ENCODE measurements at places on chromosomes 3 and 15.
A peak's percentile ranks its signal among the peaks of the same experiment; 100 is the strongest.

- DNase-seq = no peak
These were observed 4.1 kb upstream of the TBC1D23 start for GRCh38 chr3:100256731-100257151.

DNA sequence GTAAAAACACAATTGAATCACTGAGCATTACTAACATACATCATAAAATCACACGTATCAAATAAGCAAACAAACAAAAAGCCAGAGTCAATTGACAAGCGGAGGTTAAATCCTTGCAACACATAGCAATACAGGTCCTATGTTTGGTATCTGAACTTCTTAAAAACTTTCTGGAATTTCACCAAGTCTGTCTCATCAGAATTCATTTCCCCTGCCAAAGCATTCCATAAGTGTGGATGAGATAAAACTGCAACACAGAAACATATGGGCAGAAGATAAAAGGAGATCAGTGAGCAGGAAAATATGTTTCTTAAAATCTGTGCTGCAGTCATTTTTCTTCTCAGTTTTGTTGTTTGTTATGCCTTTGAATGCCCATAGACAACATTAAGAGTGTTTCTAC is 1155.5 kb downstream of the TBL1XR1 start:
- DNase-seq = no peak

DNA sequence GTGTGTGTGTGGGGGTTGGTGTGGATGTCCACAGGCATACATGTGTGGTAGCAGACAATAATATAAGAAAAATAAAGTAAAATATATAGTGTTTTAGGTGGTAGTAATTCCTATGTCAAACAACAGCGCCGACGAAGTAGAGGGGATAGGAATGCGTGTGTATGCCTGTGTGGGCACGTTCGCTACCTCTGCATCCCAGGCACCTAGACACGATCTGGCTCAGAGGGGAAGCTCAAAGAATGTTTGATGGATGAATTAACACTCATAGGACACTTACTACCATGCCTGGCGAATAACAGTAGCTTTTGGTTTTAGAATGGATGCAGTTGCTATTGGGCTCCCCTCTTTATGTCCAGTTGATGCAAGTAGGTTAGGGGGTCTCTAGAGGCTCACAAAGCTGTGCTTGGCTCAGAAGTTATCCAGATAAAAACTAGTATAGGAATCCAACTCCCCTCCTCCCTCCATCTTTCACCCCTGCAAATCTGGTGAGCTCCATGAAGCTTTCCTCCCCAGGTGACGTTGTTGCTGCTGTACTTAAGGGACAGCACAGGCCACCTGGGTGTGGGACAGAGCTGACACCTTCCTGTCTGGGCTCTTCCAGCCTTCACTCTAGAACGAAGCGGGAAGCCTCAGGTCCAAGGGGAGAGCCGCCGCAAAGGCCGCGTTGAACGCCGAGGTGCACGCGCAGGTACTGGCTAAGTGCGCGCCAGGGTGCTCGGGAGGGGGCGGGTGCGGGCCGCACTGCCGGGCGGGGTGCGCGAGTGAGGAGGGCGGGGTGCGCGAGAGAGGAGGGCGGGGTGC is 192.6 kb upstream of the LYSMD4 start:
- peak; percentile 50 for DNase-seq

DNA sequence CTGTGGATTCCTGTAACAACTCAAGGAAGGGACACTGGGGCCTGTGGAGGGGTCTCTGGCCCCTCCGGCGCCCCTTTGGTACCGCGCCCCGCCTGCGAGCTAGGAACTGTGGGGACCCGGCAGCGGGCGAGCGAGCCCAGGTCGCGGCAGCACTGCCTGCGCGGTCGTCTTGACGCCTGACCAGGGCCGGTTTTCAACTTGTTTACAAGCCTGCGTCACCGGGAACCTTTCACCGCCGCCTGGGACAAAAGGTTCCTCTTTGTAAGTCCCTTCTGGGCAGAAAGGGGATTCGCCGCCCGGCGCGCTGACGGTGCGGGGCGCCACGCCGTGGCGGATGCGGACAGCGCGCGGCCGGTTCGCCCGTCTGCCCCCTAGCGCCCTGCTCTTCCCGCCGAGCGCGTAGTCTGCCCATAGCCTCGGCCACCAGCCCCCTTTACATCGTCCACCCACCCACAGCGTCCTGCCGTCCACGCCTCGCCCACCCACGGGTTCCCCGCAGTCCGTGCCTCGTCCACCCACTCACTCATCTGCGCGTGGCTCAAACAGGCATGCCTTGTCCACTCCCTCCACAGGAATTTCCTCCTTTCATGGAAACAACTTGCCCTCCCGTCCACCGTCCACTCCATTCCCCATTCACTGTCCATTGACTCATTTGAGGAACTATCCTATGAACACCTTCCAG is 5.5 kb upstream of the CFAP100 start:
- DNase-seq = no peak

DNA sequence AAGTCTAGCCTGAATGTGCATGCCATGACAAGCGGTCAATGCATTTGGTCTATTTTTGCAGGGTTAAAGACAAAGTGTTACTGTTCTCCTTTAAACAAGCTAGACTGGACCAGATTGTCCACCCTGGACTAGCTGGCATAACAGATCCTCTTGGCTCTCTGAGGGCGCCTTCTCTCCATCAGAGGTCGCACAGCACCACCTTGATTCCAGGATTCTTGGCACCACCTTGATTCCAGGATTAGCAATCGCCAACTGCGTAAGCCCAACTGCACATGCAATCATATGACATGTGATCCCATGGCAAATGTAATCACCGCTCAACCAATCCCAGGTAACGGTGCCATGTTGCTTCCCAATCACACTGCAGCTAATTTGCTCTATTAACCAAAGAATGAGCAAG is 98.6 kb downstream of the OXNAD1 start:
- DNase-seq = no peak

GRCh38 chr15:94421706-94422105 is 190.3 kb downstream of the MCTP2 start:
- DNase-seq = no peak

GRCh38 chr3:71195492-71195891 is 388.0 kb downstream of the FOXP1 start:
- no peak for DNase-seq

DNA sequence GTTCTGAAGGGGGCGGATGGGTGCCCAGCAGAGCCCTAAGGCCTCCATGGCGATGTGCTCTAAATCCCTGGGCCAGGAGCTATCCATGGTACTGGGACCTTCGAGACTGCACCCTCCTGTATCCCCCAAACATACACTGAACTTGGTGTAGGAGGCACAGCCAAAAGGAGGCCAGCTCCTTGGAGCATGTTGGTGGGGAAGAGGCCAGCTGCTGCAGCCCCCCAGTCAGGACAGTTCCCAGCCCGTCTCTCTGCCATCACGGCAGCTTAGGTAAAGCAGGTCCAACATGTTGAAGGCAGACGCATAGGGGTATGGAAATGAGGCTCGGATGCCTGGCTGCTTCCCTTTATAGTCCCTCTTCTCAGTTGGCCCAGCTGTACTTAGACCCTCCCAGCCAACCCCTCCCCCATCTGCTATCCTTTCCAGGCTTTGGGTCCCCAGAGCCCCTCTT is 1.8 kb downstream of the CAMKV start:
- DNase-seq = no peak

DNA sequence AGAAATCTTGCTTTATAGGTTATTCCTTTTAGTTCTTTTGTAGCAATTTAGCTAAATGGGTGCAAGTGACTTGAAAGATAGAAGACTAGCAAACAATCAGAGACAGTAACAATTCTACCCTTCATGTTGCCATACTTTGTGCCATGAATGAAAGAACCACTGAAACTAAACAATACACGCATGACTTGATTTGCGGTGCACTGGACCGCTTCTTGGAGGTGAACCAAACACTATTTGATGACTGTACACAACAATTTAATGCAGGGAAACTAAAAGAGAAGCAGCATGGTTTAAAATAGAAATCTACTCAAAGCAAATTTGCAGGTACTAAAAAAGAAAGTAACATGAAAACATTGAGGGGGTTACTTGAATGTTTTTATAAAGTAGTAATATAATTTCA is 331.0 kb upstream of the RARB start:
- DNase-seq = no peak

- DNase-seq = no peak
These were observed 218.5 kb downstream of the SV2B start for GRCh38 chr15:91318516-91318915.
